ENCODE measurements at places on chromosomes 12 and 14. TPM values are rescaled to one million over a fixed set of nuclear protein-coding genes. Genes with fewer than 3 reads are reported as not detected.

- DNase-seq: no peak
Measured at GRCh38 chr12:28108599-28108998, 81.7 kb upstream of the CCDC91 start.

DNA sequence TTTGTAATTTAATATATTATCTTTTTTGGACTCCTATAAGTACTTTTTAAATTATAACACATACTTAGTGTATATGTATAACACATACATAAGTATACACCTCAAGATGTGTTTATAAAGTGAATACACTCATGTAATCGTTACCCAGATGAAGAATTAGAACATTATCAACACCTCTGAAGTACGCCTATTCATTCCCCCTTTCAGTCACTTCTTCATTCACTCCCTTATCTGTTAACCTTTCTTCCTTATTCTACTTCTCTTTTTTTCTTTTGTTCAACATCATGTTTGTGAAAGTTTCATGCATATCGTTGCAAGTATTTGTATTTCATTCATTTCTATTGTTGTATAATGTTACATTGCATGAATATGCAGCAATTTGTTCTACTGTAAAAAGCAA, 98.5 kb downstream of the ARID2 start:
- DNase-seq: no peak

DNA sequence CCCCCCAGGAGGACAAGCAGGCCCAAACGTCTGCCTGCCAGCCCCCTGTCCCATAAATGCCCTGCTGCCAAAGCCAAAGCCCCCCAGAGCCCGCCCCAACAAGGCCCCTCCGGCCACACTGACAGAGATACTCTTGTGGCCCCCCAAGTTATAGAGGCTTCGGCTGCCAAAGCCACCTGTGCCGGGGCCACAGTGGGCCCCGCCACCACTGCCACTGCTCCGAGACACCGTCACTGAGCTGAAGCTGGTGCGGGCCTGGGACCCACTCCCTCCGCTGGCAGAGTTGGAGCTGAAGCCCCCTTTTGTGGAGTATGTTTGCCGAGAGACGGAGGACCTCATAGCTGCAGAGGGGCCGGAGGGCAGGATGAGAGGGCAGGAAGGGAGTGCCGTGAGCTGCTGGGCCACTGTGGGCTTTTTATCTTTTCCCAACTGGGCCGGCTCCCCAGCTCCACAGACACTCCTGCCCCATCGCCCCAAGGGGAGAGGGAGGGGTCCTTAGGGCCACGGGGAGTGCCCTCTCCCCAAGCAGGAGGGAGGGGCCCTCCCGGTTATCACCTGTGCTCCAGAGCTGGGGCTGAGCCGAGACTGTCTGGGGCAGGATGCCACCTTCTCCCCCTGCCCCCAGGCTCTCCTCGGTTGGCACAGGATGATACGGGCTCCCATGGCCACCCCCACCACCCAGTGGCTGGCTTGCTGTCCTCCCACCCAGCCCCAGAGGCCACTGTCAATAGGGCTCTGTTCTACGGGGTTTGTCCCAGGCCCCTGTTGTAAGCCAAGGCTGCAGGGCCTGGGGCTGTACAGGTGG, at the start of gene KRT79:
Gene KRT79, minus strand, starts transcription at position 390 of the 805 bp plus-strand sequence. Its CDS starts 51 bp downstream, at position 339.
- DNase-seq: no peak

- no peak for DNase-seq
Measured at GRCh38 chr14:104676694-104677511, 12.5 kb upstream of the INF2 start.

- peak; percentile 14 for DNase-seq
Measured at GRCh38 chr12:92827836-92828431, 101.2 kb downstream of the EEA1 start.

GRCh38 chr12:6044082-6044481, 80.4 kb downstream of the VWF start:
- DNase-seq: no peak

- peak; percentile 63 for DNase-seq
Measured at GRCh38 chr14:70317969-70318634, 41.4 kb downstream of the COX16 start.

DNA sequence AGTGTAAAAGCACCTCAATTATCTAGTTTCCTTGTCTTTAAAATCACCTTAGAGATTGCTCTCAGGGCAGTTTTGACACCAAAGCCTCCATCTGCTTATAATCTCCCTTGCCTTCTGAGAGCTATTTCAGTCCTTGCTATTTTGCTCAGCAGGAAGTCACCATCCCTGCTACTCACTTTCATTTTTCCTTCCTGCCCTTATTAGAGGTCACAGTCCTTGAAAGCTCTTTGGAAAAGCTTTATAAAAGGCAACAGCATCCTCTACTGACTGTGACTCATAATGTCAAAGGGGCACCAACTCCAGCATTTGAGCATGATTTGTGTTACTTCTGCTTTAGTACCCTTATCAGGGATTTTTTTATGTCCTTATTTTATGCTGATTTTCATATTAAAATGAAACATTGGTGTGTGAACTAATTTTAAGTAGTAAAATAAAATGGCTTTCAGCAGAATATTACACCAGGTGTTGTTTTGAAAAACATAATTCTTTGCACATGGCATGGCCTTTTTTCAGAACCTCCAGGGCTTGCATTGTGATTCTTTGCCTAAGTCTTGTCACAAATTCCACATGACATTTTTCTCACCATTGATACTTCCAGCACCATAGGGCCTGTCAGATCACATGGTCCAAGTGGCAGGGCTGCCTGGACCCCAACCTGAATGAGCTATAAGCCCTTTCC, 213.0 kb downstream of the ADAMTS20 start:
- peak; percentile 81 for DNase-seq

DNA sequence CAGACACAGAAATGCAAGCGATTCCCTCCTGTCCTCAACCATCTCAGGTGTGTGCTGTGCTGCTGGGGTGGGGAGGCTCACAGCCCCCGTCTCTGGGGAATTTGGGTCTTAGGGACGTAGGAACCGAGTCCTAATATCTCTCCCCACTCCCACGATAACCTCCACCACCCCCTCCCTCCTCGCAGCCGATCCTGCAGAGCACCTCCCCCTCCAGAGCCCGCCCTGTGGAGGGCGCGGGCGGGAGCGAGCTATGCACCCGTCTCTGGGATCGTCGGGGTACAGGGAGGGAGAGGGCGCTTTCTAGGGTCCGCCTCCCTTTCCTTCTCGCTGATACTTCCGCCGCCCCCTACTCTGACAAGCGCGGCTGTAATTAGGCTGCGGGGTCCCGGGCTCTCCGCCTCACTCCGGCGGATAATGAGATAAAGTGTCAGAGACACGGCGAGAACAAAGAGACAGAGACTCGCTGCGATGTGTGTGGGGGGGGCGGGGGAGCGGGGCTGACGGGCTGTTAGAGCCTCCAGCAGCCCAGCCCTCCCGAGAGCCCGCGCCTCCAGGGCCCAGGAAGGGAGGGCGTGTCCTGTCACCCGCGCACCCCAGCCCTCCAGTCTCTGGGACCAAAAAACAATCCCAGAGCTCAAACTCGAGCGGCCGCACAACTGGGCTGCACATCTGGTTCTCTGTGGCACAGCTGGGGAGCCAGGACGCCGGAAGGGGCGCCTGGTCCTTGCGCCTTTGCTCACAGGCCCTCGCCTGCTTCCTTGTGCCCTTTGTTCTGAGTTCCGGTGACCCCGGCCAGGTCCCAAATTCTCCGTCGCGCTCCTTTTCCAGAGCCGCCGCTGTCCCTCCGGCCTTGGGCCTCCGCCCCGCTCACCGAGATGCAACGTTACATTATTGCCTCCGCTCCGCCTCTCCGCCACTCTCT, 8.7 kb downstream of the SHMT2 start:
- no peak for DNase-seq

The TEX52 gene
- not detected for total RNA-seq

The RIPK3 gene
- not detected for total RNA-seq

The TMEM63C gene
- total RNA-seq: 0.06 TPM

The SLC6A15 gene
- 16.9 TPM for total RNA-seq

The KRT79 gene
- total RNA-seq: not detected

The KRT73 gene
- not detected for total RNA-seq
